ENCODE measurements at places on chromosomes 5 and 9.
A peak's percentile ranks its signal among the peaks of the same experiment; 100 is the strongest.

- no peak for DNase-seq
Measured at GRCh38 chr9:72262063-72262462, 102.9 kb downstream of the ZFAND5 start.

GRCh38 chr9:134885679-134886412, 5.2 kb downstream of the FCN2 start:
- no peak for DNase-seq

DNA sequence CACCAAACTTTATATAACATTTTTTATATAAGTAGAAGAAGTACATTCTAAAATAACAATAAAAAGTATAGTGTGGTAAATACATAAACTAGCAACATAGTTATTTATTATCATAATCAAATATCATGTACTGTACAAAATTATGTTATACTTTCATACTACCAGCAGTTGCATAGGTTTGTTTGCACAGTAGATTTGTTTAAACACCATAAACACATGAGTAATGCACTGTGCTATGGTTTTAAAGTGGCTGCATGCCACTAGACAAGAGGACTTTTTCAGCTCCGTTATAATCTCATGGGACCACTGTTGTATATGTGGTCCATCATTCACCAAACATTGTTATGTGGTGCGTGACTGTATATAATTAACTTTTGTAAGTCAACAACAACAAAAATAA, 137.6 kb downstream of the DRD1 start:
- DNase-seq = no peak

DNA sequence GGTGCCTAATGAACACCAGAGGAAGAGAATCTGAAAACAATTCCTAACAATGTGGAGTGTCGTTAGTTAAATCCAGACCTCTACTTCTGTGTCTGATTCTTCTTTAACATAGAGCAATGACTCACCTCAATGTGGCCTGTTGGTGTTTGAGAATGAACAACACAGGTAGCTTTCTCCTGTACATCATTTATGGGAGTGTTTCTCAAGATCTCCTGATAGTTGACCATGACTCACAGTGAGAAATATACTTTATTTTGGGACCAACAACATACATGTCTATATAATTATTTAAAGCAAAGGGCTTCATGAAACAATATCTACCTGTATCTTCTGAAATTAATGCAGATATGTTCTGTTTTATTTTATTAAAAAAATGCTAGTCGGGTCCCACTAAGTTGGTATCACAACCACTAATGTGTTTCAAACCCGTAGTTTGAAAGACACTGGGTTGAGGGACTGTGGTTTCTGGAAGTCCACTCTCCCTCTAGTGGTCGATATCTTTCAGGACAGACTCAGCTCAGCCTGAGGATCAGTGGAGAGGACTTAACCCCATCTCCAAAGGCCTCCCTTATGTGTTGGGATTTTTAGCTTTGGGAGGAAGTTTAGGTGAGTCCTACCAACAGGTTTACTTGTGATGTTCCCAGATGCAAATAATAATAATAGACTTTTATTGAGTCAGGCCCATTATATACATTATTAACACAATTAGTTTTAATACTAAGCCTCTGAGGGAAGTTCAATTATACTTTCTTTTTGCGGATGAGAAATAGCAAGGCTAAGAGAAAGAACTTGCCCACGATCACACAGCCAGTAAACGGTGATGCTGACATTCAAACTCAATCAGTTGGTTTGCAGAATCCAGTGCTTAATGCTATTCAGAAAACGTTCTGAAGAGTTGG, 70.0 kb upstream of the KLF9 start:
- DNase-seq = peak; percentile 3

DNA sequence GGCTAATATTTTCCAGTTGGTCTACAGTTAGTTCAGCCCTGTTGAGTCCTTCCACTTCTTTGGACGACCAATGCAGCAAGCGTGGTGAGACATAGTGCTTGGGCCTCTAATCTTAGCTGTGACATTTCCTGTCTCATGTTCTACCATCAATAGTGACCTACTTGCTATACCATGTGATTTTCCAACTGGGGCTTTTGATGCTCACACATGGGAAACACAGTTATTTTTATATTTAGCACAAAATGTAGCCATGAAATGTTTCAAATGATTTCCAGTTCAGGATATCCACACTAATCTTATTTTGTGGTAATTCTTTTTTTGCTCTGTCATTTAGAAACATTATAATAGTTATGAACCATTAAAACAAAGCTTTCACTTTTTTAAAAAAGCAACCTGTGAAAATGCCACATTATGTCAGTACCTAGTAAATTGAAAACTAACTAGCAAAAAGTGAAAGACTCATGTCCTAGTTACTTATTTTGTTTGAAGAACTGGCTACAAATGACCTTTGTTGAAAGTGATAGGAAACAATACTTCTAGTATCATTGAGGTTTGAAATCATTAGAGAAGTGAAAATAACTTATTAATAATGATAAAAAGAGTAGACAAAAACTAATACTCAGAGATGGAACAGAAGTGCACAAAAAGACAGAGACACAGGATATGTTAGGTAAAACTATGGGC, 18.3 kb downstream of the MARCHF3 start:
- no peak for DNase-seq

GRCh38 chr5:21823076-21823574, 1030.0 kb downstream of the CDH12 start:
- no peak for DNase-seq

DNA sequence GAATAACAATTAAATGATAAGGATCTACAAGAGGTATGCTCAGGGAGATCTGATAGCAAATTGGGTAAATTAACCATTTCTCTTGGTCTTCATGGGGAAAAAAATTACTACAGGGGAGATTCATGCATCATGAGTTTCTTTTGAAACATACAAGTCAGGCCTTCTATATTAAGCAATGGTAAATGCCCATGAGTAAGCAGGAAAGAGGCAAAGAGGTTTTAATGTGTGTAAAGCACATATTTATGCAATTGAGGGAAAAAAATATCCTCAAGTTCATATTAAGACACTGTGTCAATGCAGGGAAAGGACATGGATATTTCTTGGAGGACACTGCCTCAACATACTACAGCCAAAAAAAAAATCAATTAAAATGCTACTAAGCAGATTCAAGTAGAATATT, 73.4 kb upstream of the NR4A3 start:
- DNase-seq = no peak

DNA sequence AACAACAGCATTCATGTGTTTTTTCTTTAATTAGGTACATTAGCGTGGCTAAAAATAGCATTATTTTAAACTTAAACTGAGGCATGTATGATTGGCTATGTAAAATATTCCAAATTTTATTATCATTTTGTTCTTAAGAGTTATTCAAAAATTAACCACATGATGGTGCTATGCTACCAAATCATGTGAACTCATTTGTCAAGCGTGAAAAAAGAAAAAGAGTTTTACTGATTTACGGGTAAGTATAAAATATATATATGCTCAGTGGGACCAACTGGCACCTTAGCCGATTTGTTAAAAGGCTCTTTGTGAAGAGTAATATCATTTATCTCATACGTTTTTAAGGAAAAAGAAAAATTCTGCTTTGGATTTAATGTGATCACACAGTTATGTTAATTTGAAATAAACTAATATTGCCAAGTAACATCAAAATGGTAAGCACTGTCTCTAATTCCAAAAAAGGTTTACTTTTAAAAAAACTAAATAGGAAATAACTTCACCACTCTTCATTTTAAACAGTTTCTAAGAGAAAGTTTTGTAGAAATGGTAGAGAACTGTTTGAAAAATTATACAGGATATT, 1042.3 kb downstream of the CDH12 start:
- DNase-seq = no peak

DNA sequence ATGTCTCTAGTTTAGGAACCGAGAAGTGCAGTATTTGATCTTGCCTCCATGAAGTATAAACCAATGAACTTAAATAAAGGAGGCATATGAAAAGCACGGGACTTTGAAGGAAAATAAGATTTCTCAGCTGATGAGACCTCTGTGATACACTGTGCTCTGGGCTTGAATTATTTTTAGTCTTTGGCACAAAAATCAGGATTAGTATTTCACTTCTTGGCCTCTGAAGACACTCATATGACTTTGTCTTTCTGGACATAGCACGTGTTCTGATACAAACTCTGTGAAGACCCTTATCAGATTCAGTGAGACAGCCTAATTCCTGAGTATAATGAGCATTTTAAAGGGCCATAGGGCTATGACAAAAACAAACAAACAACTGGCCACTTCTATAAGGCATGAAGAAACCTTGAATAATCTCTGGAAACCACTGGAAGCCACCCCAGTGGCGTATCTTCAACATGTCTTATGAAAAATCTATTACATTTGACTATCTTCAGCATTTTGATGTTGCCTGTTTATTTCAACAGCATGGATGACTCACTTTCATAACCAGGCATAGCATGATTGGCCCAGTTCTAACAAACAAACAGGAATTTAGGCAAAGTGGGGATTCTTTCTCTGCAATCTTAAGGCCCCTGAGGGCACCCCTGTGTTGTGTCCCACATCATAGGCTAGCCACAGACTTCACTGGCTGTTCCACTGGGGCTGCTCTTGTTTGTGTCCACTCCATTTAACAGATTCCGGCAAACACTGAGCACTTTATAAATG, 90.3 kb upstream of the ZNF462 start:
- no peak for DNase-seq

DNA sequence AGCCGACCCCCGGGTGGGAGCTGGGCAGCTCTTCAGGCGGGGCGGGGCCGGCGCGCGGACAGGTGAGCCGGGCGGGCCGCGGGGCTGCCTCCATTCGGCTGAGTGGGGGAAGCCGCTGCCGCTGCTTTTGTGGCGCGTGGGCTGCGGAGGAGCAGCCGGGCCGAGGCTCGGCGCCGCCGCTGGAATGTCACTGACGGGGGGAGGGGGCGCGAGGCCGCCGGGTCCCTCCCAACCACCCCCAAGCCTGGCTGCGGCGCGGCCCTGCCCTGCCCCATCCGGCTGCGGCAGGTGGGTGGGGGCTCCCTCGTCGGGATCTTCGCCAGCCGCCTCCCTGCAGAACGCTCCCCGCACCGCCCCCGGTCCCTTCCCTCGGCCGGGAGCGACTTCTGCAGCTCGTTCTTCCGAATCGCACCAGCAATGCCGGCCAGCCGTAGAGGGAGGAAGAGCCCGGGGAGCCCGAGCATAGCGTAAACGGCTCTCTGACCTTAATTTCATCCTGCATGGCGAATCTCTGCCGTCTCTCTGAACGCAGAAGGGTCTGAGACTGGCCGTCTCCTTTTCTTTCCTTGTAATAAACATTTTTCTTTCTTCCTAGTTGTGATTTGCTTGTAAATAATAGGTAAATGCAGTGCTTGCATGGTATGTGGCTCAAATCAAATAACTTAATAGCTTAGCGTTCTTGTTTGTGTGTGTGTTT, 505 bp downstream of the SPTAN1 start:
- peak; percentile 37 for DNase-seq

DNA sequence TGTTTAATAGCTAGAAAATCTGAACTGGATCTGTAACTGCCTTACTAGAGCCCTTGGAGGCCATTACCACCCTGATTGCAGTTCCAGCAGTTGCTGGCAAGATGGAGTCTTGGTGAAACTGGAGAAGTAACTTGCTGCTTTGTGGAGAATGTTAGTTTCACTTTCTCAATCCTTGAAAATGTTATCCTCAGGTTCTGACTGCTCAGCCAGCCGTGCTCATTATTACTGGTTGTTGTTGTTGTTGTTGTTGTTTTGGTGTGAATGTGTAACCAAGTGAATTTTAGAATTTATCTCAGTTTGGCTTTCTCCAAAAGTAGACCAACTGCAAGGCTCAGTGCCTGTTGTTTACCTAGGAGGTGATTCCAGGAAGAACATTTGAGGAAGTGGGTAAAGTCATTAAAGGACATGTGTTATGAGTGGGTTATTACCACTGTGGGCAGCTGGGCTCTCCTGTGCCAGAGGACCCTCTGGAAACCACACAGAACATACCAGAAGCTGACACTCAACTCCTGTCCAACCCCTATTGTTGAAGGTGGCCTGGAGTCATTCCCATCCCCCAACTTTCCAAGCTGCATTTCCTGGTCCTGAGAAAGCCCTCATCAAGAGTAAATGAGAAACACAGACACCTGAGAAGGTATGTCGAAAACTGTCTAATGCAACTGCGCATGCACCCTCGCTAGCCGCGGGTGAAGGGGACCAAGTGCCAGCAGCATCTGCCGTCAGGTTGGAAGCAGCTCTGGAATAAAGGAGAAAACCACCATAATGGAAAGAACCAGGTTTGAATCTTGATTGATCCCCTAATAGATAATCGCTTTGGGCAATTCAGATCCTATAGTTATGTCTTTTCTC, 111.6 kb downstream of the CMYA5 start:
- DNase-seq = no peak

- no peak for DNase-seq
Measured at GRCh38 chr5:142777099-142777498, 6.9 kb downstream of the ARHGAP26 start.

DNA sequence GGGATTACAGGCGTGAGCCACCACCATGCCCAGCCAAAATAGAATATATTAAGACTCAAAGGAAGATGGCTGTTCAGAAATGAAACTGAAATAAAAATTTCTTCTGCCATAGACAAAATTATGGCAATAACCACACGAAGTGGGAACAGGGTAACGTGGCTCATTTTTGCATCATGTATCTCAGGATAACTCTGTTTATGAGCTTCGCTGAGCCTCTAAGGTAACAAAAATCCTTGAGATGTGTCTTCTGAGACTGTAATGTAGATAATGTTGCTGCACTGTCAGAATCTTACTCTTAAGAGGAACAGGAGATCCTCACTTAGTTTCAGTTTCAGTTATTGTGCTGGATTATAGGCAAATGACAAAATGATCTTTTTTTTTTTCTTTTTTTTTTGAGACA, 153.8 kb downstream of the GOLPH3 start:
- no peak for DNase-seq

- peak; percentile 36 for DNase-seq
Measured at GRCh38 chr5:134127376-134127861, 12.9 kb downstream of the TCF7 start.
